Kidney epithelial cell (primary cell): ENCODE measurements at places on chromosomes 6 and 20. TPM values are rescaled to one million over a fixed set of nuclear protein-coding genes. Genes with fewer than 3 reads are reported as not detected.

- DNase-seq, result peak; percentile 48
Observed at GRCh38 chr20:37192137-37192854, 12.9 kb upstream of the MROH8 start.

DNA sequence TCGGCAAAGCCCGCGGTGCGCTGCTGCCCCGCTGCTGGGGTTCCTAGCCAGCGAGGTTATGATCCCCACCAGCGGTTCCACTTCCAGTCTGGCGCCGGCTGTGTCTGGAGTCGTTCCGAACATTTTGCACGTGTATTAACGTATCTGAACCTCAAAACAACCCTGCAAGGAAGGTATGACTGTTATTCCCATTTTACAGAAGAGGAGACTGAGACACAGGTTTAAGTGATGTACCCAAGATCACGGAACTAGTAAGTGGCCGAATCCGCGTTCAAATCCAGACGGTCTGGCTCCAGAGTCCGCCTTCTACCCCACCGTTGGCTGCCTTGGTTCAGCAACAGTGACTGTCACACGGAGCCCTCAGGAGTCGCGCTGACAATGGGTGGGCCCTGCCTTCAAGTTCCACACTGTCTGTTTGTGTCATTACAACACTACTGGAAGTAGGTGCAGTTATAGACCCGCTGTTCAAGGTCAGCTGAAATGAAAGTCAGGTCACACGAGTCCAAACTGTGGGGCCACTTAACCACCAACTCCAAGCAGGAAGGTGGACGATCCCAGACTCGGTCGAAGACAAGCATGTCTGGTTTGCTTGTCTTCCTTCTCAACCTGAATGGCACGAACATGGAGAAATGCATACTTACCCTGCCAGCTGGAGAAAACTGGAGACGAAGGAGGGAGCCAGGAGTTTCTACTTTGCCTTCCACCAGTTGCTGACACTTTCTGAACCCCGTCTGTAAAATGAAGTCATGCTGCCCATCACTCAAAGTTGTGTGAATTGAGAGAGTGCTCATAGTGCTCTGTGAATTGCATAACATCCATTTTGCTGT lies 803 bp upstream of the SRXN1 start:
- no peak for DNase-seq

Gene PROKR2
- not detected in 2 replicates for total RNA-seq

DNA sequence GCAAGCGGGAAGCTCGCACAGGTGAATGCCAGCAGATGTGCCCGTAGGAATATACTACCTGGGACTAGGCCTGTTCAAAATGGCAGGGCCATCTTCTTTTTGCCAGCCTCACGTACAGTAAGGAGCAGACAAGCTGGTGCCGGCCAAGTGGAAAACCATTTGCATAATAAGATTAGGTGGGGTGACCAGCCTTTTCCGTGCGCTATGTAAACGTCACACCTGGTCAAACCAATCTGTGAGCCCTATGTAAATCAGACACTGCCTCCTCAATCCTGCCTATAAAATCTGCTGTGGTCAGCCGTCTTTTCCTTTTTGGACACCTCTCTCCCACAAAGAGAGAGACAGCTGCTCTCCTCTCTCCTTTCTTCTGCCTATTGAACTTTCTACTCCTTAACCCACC lies 60.8 kb upstream of the TMEM30A start:
- no peak for DNase-seq

Gene BEND6
- 2.7 and 2.8 TPM in 2 replicates for total RNA-seq

Gene PI3
- total RNA-seq, result not detected in 2 replicates

GRCh38 chr20:51628533-51629398 lies 86.2 kb upstream of the NFATC2 start:
- DNase-seq, result peak; percentile 31

DNA sequence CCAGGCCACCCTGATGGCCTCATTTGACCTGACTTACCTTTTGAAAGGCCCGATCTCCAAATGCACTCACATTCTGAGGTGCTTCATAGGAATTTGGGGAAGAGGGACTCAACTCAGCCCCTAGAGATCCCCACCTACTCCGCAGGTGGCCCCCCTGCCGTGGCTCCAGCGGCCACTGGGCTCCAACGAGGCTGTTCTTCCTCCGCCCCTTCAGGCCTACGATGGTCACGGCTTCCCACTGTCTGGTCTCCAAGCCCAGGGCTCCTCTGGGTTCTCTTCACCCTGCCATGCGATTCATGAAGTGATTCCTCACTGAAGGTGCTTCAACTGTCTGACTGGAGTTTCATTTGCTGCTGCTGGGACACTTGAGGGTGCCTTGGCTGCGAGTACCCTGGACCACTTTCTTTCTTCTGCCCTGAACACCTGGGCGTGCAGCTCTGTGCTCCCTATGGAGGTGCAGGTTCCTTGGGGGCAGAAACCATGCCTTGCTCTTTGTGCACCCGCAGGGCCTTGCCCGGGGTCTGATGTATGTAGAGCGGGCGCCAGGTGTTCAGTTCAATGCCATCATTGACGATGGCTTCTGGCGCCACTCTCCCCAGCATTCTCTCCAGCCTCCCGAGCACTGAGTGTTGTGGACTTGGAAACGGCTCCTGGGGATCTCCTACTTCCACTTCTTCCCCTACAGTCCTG lies 10.0 kb upstream of the DUSP22 start:
- DNase-seq, result no peak

DNA sequence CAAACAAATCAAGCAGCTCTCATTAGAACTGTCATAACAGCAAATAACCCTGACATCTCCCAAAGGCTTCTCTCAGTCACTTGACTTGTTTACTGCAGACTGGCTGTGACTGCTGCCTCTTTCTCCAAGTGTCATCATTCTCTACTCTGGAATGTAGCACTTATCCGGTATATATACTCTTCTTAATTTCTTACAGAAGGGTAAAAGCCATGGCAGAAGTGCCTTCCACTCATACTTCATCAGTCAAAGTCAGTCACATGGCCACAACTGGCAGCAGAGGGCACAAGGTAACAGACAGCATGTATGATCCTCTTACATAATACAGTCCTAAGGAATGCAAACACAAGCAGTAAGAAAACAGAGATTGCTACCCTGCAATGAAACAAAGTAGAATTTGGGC lies 9.3 kb downstream of the NAPB start:
- no peak for DNase-seq

DNA sequence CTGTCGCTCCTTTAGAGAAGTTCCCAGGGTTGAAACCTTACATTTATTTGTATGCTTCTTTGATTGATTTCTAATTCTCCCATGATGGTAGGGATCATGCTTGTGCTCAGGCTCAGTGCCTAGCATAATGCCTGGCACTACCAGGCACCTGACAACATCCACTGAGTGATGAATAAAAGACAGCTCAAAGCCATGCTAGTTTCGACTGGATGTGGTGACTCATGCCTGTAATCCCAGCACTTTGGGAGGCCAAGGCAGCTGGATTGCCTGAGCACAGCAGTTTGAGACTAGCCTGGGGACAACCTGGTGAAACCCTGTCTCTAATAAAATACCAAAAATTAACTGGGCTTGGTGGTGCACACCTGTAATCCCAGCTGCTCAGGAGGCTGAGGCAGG lies 11.6 kb upstream of the CD164 start:
- DNase-seq, result no peak

- no peak for DNase-seq
Observed at GRCh38 chr6:155297669-155298068, 16.6 kb downstream of the TFB1M start.

DNA sequence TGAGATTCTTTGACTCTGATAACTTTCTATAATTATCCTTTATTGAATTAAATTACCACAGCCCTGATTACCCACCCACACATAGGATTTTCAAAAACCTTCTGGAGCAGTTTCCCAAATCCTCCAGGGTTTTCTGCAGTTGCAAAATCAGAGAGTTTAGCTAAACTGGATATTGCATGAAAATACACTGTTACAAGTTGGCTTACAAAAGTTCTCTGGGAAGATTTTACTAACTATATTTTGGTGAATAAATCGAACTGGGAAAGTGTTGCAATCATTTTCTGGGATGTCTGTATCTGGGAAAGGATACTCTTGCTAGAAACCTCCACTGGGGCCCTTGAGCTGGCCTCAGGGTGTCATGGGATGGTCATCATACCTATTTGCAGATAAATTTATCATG lies 97.6 kb upstream of the STMND1 start:
- DNase-seq, result no peak

DNA sequence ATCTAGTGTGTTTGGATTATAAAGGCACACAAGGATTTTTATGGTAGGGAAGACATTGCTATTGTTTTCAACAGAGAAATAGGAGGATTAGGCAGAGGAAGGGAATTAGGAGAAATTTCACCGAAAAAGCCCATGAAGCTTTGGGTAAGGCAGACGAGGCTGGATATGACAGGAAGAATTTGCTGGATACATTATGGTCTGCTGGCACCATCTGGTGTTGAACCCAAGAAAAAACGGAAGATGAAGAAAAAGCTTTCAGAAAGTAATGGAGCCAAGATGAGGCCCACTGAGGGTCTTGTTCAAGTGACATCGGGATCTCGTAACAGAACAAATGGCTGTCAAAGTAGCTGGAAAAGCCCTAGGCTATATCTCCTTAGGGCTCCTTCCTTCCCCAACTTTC lies 56.5 kb downstream of the OR2J2 start:
- no peak for DNase-seq

DNA sequence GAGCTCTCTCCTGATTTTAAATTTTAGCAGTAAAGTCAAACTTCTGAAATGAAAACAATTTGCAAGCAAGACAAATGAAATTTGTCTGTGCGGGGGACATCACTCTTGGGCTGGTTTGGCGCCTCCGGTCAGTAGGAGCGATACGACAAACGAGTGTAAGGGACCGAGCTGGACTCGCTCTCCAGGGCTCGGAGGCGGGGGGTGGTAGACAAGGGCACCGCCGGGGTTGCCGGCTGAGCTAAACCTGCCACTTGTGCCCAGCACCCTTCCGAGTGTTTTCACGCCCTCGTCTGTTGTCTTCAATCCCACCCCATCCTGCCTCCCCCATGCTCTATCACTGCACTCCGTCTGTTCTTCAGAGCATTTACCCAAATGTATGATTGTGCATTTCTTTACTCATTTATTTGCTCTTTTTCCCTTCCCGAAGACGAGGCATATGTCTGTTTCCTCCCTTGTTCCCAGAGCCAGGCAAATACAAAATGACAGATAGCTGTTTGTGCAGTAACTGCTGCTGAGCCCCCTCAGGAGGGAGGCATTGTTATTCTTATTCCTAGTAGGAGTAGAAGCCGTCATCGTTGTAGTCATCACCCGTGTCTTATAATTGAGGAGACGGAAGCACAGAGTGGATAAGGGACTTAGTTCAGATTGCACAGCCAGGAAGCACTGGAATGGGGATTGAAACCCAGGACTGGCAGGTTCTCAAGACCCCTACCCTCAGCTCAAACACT lies 62.8 kb upstream of the APCDD1L start:
- DNase-seq, result no peak

GRCh38 chr20:47784599-47785310 lies 526 bp downstream of the SULF2 start:
- DNase-seq, result no peak

Gene MEP1A
- not detected in 2 replicates for total RNA-seq

DNA sequence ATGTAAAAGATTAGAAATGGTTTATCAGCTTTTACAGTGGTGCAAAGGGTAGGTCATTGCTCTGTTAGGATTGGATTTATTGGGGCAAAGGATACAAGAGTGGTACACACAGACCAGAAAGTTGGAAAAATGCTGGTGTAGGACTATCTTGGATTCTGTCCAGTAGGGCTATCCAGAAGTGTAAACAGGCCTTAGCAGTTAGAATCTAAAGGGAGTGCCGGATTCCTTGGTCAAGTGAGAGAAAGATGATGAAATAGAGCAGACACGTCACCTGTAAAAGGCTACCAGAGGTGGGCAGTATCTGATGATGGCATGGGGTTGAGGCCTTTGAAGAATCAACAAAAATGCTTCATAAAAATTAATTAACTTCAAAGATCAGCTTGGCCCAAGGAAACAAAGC lies 975.9 kb downstream of the KIF16B start:
- DNase-seq, result no peak

DNA sequence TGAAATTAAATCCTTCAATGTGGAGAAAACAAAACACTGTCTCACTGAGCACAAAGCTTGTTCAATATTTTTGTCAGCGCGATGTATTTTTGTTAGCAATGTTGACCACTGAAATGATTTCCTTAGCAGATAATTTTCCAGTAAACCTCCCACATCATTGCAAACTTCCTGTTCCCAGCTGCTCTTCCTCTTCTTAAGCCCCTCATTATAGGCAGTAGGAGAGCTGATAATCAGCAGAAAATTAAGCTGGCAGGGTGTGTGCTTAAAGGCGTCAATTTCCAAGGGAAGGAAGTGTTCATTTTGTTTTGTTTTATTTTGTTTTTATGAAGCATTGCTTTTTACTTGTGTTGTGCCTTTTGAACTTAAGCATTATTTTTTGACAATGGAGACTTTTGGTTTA lies 29.1 kb upstream of the TMEM14A start:
- DNase-seq, result no peak

Gene GHRH
- not detected in 2 replicates for total RNA-seq
